Upper lobe of left lung (tissue), 6 donors: ENCODE measurements at places on chromosomes 7 and 10.

- DNase-seq: no peak
Measured at GRCh38 chr7:55164527-55164926, 145.7 kb downstream of the EGFR start.

GRCh38 chr10:59336632-59337031 lies 25.7 kb downstream of the FAM13C start:
- no peak for DNase-seq

DNA sequence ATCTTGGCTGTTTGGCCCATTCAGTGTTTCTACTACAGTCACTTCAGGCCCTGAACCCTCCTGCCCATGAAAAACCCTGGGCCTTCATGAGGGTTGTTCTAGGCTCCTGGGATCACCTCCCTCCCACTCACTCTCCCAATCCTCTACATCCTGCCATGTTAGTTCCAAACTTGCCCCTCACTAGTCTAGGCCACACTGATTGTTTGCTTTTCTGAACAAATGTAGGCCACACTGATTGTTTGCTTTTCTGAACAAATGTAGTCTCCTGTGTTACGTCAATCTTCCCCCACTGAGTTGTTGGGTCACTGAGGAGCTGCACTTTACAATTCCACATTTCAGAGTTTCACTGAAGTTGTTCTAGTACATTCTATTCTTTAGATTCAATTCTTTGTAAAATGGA lies 5.3 kb upstream of the ALDH18A1 start:
- DNase-seq: no peak

DNA sequence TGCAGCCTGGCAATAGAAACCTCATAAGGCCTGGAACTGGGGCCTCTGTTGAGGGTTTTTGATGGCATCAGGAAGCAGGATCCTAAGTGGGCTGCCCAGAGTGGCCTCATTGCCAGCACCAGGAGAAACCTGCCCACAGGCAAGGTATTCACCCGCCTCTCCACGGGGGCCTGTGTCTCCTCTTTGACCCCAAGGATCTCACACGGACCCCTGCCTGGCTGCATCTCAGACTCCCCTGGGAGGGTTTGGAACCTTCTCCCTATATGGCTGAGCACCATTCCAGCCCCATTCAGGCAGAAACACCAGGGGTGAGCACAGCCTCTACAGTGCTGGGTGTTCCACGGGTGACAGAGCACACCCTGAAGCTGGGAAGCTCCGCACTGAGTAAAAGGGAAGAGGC lies 14.6 kb upstream of the C10orf71 start:
- DNase-seq: no peak

DNA sequence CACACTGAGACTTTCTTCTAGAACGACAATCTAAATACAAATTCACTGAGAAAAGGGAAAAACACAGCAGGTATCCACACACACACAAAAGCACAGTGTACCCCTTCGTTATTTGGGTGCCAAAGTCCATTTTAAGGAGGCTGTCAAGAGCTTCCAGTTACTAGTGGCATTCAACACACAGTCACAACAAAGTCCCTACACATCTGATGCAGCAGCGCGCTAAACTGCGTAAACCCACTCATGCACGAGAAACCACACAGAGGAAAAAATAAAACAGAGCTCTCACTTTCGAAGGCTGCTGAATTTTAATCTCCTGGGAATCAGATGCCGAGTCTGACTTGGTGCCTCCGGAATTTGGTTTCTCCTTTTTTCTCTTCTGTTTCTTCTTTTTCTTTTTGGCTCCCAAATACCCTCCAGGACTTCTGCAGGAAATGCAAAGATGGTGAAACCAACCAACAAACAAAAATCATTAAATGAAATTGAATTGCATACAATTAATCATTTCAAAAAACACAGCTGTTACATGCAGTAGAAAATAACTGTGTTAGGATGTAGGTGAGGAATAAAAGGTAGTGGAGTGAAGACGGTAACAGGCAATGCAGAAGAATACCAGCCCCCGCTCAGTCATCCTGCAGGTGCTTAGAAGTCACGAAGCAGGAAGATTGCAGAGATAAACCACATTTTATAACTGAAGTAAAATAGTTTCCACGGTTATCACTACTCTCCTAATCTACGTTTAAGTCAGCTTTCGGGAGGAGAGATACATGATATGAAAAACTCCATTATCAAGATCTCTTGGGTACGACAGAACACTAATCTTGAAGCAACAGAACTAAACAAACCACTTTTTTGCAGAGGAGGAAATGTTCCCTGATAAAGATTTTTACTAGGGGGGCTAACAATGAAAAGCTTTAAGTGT lies 27.1 kb downstream of the NMT2 start:
- no peak for DNase-seq

DNA sequence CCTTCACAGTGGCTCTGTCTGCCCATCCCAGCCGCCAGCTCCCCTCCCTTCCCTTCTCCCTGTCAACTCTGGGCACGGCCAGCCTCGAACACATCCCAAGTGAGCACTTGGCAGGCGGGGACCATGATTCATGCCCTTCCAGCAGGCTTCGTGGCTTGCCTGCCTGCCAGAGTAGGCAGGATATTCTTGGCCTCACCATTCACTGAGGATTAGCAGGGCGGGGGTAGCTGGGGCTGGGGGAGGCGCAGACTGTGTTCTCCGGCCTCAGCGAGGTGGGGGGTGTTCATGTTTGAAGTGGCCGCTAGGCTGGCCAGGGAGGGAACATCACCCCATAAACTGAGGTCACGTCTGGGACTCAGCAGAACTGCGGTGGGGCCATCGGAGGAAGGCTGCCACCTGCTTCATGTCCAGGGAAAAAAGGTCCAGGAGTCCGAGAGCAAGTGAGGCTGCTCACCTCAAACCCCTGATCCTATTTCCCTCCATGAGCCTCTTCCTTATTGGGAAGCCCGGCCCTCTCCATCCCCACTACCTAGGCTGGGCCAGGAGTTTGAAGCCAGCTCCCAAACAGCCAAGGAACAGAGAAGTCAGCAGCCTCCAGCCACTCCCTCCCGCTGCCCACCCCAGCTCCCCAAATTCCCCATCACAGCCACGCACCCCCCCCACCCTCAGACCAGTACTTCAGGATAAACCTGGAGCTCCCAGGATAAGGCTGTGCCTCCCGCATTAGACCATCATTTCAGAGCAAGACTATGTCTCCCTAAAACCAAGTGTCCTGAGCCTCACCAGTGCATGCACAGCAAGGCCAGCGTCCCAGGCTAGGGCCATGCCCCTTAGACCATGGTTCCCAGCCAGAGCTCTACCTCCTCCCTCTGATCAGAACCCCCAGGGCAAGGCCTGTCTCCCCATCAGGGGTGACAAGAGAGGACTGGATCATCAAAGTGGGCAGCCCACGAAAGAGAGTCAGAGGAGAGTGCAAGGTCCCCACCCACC lies 42.8 kb upstream of the RABGEF1 start:
- DNase-seq: no peak

DNA sequence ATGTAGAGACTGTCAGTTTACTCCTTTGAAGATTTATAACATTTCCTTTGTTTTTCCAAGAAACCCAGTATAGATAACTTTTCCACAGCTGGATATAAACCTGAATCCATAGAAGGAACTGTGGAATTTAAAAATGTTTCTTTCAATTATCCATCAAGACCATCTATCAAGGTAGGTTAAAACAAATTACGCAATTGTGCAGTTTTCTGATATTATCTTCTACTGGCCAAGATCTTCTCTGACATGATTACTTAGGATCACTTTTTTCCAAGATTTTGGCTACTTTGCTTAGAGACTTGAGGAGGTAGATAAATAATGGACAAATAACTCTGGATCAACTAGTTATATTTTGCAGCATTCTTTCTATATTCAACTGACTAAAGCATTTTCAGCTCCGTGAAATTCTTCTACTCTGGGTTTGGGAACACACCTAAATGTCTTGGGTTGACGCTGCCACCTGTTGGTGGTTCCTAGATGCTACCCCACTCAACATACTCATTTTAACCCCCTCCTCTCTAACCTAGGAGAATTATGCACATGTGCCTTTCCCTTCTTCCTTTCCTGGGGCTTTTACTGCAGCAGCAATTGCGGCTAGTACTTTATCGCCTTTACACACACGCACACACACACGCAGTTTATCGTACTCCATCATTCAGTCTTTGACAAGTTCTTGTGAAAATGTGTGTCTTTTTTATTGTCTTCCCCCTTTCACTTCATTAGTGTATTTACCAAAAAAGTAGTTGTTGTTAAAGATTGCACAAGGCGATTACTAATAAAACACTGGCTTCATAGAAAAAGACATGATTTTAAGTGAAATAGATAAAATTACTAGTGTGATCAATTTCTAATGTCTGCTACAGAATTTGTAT lies 32.7 kb downstream of the ABCB5 start:
- DNase-seq: no peak

- no peak for DNase-seq
Measured at GRCh38 chr10:36634916-36635315, 490.5 kb upstream of the ANKRD30A start.

DNA sequence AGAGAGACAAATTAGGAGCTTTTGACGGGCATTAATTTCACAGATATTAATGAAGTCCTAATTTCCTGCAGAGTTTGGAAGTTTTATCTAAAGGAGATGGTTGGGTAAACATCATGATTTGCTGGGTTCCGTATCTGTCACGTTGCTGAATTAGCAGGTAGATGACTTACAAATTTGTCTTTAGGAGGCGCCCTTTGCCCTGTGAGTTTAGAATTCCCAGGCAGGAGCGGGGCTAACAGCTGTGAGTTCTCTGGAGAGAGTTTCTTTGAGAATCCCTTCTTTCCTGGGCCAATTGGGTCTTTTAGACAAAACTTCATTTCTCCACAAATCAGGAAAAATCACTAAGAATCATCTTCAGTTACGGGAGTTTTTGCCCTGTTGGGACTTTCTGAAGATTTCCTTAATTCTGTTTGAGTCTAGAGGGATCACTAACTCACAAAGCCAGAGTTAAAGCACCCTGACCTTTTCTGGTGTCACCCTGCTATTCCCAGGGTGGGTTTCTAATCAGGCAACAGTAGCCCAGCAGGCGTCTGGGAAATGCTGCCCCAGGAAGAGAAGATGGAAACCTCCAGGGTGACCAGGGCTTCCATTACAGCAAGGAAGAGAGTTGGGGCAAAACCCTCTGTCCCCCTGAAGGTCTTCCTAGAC lies 63.7 kb downstream of the PRKCQ start:
- no peak for DNase-seq

DNA sequence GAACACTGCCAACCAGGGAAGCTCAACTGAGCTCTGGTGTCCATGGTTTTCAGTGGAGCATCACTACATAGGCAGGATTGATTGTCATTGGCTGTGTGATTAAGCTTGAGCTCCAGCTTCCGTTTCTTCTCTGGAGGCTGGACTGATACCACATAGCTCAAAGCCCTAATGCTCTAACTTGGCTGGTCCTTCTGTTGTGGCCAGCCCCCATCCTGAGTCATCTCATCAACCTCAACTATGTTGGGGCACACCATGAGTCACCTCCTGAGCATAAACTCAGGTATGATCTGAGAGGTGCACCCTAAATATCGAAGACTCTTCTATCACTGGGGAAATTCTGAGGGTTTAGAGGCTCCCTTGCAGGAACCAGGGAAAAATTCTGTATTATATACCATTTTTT lies 114.5 kb upstream of the INHBA start:
- DNase-seq: no peak
